ENCODE measurements at places on chromosomes 16 and 17.
A peak's percentile ranks its signal among the peaks of the same experiment; 100 is the strongest.

- peak; percentile 60 for DNase-seq
These were observed 8.8 kb downstream of the TBX2 start for GRCh38 chr17:61408151-61409041.

DNA sequence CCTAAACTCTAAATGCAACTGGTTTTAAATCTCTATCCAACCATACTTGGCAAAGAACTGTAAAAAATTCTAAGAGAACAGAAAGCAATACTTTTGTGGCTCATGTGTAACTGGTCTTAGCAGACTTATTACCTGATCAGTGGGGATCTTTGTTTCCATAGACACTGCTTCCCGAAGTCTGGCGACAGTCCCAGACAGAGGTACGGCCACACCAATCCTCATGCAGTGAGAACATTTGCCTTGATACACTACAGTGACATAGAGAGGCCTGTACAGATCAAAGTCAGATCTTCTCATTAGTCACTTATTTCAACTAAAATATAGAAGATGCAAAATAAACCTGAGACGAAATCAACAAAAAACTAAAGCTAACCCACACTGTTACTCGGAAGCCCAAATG, 43.9 kb downstream of the USP31 start:
- no peak for DNase-seq

GRCh38 chr16:54936979-54937670, 6.5 kb downstream of the IRX5 start:
- no peak for DNase-seq

DNA sequence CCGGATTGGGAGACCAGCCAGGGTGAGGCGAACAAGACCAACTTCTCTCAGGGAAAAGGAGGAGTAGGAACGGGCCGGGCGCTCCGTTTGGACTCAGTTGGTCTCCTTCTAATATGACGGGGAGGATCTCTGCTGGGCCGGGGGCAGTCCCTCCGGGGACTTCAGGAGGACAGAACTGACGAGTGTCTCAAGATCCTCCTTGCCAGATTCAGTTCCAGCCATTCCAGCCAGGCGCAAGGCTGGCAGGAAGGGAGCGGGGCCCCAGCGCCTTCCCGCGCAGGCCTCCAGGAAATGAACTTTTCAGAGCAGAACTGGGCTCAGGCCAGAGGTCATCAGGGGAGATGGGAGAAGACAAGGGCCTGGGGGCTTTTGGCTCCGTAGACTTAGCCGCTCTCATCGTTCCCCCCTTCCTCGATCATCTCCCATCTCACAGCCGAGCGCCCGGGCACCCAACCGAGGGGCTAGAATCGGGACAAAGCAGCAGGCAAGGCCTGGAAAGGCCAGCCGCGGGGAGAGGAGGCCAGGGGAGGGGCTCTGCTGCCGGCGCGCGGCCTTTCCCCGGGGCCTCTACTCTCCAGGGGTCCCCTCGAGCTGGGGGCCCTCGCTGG, 1.6 kb downstream of the ZNF423 start:
- no peak for DNase-seq

DNA sequence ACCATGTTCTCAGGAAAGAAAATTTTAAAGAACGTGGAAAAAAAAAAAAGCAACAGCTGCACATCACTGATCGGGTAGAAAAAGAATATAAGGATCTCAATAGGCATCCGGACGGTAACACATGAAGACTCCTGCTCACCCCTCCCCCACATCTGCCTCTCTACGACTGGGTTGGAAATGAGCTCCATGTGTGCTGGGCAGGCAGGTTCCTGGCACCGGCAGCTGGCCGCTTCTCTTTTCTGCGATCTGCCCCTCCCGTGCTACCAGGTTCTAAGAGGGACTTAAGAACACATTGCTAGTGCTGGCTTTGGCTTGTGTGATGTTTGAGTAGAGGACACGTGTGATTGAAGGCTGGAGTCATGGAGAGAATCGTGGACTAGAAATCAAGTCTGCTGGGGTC, 115.5 kb downstream of the AATF start:
- DNase-seq, result no peak

Data from activated CD8-positive, alpha-beta memory T cell treated with anti-CD3 and anti-CD28 coated beads for 24 hours (primary cell).